ENCODE measurements at places on chromosomes 3 and 15.

DNA sequence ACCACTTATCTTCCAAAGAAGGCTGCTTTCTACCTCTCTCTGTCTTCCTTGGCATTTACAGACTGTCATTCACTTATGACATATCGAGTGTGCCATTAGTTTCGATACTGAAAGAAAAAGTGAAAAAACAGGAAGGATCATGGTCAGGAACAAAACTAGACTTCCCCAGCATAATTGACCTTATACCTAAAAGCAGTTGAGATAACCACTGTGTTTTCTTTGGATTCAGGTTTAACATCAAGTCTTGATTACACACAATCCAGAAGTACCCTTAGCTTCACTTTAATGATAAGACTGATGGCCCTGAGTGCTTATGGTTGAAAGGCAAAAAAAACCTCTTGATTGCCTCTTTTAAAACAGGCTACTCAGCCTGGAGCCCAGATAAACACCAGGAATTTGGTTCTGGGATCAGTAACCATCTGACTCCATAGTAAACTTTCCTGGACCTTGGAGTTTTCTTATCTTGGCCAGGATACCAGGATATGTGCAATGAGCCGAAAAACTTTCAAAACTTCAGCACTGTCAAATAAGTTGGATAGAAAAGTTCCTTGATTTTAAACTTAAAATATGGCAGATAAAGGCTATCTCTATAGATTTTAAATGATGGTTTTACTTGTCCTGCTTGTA lies 5.0 kb upstream of the UACA start:
- DNase-seq: no peak

DNA sequence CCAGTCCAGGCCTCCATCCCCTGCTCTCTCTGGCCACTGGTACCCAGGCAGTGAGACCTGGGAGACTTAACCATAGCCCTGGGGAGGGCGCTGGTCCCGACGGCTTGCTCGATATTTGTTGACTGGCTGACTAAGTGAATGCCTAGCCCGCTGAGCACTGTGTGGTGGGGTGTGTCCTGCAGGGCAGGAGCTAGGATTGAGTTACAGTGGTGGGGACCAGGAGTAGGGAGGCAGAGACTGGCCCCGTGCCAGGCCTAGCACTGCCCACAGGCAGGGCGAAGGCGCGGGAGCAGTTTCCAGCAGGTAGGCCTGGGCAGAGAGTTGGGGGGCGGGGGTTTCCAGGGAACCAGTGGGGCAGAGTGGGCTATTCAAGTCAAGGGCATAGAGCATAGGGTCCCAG lies at the start of gene VILL:
TSS of gene VILL (plus strand) at position 260 of the 400 bp plus-strand sequence. CDS start 2,887 bp downstream, outside the sequence.
- no peak for DNase-seq

DNA sequence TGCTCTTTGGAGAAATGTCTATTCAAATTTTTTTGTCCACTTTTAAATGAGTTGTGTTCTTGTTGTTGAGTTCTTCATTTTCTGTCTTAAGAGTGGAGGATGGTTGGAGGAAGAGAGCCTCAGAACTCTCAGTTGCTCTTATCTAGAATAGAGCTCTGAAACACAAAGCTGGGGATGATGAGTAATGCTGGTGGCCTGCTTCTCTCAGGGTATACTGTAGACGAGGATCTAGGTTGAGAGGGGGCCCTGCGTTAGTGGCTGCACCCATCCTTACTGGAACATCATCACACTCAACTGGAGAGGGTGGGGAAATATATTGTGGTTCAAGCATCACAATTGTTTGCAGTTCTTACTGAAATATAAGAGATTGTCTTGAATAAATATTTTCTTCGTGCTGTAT lies 1.8 kb downstream of the SPTSSB start:
- DNase-seq: no peak

DNA sequence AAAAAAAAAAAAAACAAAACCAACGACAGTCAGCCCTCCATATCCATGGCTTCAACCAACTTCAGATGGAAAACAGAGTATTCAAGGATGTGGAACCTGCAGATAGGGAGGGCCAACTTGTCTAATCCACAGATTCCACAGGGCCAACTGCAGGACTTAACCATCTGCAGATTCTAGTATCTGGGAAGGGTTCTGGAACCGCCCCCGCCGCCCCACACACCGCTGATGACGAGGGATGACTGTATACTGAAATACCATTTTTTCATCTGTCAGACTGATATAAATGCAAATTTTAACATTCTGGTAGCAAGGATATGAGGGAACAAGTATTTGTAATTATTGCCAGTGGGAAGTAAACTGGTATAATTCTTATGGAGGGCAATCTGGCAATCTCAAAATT lies 29.5 kb downstream of the ADPGK start:
- DNase-seq: no peak

DNA sequence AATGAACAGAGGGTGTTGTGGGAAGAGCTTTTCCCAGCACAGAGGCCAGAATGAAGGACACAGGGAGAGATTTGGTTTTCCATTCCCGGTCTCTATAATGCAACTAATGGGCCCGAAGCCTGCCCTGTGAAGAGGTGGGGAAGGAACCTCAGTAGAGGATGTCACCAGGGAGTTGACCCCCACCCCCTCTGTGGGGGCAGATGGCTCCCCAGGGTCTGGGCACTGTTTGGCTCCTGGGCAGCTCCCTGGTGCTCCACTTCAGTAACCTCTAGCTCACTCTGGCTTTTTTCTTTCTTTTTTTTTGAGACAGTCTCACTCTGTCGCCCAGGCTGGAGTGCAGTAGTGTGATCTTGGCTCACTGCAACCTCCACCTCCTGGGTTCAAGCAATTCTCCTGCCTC lies 109.1 kb upstream of the DLG1 start:
- no peak for DNase-seq

GRCh38 chr3:142987080-142987700 lies 14.2 kb upstream of the U2SURP start:
- no peak for DNase-seq

DNA sequence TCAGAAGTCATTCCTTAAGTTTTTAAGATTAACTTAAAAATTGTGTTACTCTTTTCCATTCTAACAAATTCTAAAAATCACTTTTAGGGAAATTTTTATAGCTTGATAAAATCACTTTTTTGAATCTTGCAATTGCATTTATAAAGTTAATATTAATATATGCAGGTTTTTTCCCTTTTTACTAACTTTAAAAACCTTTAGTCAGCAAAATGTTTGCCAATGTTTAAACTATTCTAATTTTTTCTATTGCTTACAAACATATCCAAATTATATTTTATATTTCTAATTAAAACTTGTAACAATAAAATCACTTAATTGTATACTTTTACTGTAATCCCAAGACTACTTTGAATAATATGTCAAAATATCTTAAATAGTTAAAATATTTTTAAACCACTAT lies 839.4 kb downstream of the TBL1XR1 start:
- no peak for DNase-seq

GRCh38 chr3:129585949-129586657 lies 20.4 kb downstream of the PLXND1 start:
- DNase-seq: no peak

- DNase-seq: no peak
These were observed 14.6 kb downstream of the ZNF710 start for GRCh38 chr15:90015749-90016148.

- DNase-seq: no peak
These were observed 26.1 kb downstream of the PPP2R3A start for GRCh38 chr3:135991621-135992020.

DNA sequence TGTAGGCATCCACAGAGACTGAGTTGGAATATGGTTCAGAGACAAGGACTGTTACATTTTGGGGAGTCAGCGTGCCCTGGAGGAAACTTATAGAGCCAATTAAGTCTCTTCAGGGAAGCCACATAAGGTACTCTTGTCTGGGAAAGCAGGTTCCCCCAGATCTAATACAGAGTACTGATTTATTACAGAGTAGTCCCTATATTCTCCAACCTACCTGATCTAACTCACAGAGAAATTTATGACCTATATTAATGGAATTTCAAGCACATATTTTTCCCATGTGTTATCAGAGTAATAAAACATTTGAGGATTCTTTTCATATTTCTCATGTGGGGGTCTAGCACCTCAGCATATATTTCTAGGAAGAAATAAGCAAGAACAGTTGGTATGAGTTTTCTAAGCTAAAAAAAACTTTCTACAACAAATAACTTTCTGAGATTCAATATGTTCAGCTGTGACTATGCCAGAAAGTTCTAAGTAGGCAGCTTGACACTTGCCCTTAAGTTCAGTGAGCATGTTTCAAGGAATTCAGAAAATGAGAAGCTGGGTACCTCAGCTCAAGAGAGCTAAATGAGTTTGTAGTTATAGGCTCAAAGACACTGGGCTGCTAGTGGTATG lies 75.3 kb upstream of the COL8A1 start:
- DNase-seq: no peak

- no peak for DNase-seq
These were observed 52.5 kb upstream of the CORO2B start for GRCh38 chr15:68526269-68526668.

- DNase-seq: no peak
These were observed 242.0 kb downstream of the EDEM1 start for GRCh38 chr3:5429517-5429890.

DNA sequence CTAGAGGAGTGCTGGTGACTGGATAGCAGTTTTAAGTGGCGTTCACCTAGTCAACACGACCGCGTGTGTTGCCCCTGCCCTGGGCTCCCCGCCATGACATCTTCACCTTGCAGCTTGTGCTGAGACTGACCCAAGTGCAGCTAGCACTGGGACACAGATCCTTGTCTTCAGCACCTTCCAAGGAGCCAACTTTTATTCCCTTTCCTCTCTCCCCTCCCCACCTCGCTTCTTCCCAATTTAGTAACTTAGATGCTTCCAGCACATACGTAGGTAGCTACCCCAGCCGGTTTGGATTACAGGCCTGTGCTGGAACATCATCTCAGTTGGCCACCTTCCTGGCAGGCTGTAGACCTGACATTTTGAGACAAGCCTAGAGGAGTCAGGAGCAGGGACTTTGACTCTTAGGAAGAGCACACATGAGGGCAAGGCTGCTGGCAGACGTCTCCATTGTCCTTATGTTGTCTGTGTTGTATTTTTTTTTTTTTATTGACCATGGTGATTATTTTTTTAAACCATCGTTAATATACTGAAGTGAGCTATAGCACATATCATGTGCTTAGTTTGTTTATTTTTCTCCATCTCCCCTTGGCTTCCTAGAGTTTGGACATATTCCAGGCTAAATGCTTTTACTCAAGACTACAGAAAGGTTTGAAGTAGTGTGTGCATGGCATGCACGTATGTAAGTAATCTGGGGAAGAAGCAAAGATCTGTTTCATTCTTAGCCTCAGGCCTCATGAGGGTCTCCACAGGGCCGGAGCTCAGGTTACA lies 61.1 kb downstream of the AAGAB start:
- no peak for DNase-seq

DNA sequence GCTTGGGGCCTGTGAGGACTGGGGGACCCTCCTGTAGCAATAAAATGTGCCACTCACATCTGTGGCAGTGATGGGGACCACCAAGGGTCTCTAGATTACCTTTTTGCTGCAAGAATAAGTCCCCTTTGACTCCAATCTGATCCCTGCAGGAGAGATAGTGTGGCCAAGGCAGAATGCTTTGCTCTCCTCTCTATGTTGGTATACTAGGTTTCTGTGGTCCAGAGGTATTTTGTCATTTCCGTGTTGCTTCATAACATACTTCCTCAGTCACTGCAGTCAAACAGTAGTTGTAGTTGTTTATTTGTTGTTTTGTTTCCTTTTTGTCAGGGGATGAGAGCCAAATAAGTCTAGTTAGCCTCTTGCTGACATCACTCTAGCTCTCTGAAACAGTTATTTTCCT lies 13.1 kb upstream of the NAALADL2 start:
- no peak for DNase-seq

- DNase-seq: no peak
These were observed 12.3 kb downstream of the LRIG1 start for GRCh38 chr3:66488492-66488891.

DNA sequence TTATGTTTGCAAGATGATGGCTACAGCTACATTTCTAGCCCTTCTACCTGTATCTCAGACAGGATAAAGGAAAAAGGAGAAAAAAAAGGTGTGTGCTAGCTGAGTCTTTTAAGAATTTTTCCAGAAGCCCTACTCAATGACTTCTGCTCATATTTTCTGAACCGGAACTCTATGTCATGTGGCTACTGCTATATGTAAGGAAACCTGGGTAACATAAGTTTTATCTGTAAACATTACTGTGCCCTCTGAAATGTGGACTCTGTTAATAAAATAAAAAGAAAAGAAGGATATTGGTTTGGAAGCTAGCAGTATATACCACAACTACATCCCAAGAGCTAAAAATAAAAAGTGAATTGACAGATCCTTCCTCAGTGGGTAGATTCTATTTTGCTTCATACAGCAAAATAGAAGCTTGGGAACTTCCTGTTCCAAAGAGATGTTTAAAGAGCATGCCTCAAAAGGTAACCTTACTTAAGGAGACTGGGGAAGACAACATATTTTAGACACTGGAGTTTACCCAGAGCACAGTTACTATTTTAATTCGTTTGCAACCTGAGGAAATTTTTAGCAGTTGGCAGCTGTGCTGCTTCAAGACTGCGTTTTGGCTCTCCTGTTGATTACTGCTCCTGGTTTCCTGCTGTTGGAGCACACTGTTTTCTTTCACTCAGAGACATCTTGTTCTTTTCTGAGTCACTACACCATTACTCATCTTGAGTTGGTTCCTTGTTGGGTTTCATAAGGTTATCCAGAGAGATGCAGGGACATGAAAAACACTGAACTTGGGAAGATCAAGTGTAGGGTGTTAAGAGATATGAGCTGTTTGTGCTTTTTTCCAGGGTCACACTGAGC lies 280.7 kb downstream of the NFKBIZ start:
- peak; percentile 79 for DNase-seq

DNA sequence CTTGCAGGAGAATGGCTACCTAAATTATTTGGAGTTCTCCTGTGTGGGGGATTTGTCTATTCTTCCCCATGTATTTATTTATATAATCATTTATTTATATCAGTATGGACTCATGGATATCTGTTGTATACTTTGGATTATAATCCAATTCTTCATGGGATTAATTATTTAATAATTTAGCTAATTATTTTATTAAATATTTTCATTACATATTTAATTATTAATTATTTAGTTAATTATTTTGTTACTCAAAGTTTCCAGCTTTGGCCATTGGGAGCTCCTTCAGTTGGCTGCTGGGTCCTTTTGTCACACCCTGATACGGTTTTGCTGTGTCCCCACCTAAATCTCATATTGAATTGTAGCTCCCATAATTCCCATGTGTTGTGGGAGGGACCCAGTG lies 3.3 kb upstream of the PRR20G start:
- DNase-seq: no peak
